ENCODE measurements at places on chromosomes 4 and X. TPM values are rescaled to one million over a fixed set of nuclear protein-coding genes. Genes with fewer than 3 reads are reported as not detected.

ACSL4 gene
- 89.7 TPM for total RNA-seq

CLDN34 gene
- not detected for total RNA-seq

HPGDS gene
- total RNA-seq, result 3.1 TPM

SEPTIN11 gene
- total RNA-seq, result 27.6 TPM

ASB9 gene
- total RNA-seq, result 2.3 TPM

NEK1 gene
- 12.8 TPM for total RNA-seq

TMPRSS11D gene
- total RNA-seq, result not detected

RNF175 gene
- 6.3 TPM for total RNA-seq

LAMP2 gene
- total RNA-seq, result 205 TPM

TAF7L gene
- not detected for total RNA-seq

SSX4B gene
- not detected for total RNA-seq

KLHL34 gene
- not detected for total RNA-seq
